ENCODE measurements at places on chromosomes 7 and 10.

GRCh38 chr10:125886914-125887512, 5.9 kb upstream of the DHX32 start:
- no peak overlapping the region for H3K27ac ChIP-seq
- H3K4me3 ChIP-seq: no peak overlapping the region
- peaks cover 3% of the 10 kb centered on the region for H3K4me1 ChIP-seq
- no peak for DNase-seq
- no peaks in the 10 kb centered on the region for H3K27me3 ChIP-seq
- H3K36me3 ChIP-seq: no peaks in the 10 kb centered on the region

- no peaks in the 10 kb centered on the region for H3K27me3 ChIP-seq
- no peaks in the 10 kb centered on the region for H3K36me3 ChIP-seq
- no peak overlapping the region for H3K4me3 ChIP-seq
- no peak for DNase-seq
- H3K4me1 ChIP-seq: no peaks in the 10 kb centered on the region
Measured at GRCh38 chr7:101598422-101598985, 30.6 kb downstream of the MYL10 start.

GRCh38 chr7:26860361-26860760, 4.0 kb downstream of the SKAP2 start:
- no peaks in the 10 kb centered on the region for H3K36me3 ChIP-seq
- no peak for DNase-seq
- H3K4me1 ChIP-seq: peaks cover 31% of the 10 kb centered on the region
- no peak overlapping the region for H3K4me3 ChIP-seq
- H3K27me3 ChIP-seq: no peaks in the 10 kb centered on the region
- H3K27ac ChIP-seq: no peak overlapping the region

DNA sequence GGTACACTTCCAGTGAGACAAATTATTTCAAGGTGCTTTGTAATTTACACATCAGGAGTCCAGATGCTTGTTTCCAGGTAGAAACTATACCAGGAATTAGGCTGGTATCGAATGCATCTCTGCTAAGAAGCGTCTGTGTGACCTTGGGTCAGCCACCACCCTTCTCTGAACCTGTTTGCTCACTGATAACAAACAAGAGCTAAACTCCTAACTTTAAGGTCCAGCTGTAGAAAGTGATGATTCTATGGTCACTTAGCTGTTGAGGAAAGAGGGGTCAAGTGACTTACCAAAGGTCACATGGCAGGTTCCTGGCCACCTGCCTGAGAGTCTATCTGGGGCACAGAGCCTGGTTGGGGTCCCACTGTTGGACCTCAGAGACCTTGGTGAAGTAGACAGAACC, 95.4 kb downstream of the HIF1AN start:
- H3K4me1 ChIP-seq: no peaks in the 10 kb centered on the region
- peaks cover 55% of the 10 kb centered on the region for H3K27me3 ChIP-seq
- no peak for DNase-seq
- H3K4me3 ChIP-seq: no peak overlapping the region

- H3K36me3 ChIP-seq: no peaks in the 10 kb centered on the region
- H3K27me3 ChIP-seq: no peaks in the 10 kb centered on the region
- no peak for DNase-seq
- no peaks in the 10 kb centered on the region for H3K4me1 ChIP-seq
- no peak overlapping the region for H3K4me3 ChIP-seq
Measured at GRCh38 chr10:116403740-116404250, 23.9 kb upstream of the PNLIPRP3 start.

- H3K4me3 ChIP-seq: peak overlapping the region; percentile 88
- DNase-seq: peak; percentile 74
- no peak overlapping the region for H3K27ac ChIP-seq
Measured at GRCh38 chr7:50362712-50363282, 58.3 kb downstream of the IKZF1 start.

DNA sequence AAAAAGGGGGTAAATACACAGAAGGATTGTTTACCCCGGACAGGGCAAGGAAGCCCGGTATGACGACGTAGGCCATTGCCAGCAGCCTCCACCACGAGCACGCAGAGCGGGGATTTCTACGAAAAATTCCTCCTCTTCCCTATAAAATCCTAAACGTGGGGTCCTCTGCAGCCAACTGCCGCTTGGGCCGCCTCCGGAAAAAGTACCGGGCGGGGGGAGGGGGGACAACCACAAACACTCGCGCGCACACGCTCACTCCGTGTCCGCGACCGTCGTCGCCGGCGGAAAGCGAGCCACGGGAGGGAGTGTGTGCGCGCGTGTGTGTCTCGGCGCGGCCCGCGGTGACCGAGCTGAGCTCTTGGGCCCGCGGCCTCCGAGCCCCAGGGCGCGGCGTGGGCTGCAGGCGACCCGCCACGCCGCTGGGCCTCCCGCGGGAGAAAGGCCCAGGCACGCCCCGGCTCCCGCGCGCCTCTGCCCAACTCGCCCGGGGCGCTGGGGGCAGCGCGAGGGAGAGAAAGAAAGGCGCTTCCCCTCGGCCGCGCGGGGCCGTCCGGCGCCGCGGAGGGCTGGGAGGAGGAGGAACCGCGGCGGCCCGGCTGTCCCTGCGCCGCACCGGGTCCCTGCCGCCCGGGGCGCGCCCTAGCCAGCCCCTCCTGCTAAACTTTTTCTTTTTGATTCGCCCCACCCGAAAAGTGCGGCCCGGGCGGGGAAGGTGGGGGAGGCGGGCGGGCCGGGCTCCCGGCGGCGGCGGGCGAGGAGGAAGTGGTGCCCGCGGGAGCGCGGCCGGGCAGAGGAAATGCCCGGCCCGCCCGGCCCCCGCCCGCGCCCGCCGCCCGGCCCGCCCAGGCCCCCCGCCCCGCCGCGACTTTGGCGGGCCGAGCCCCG, 1.5 kb downstream of the CTBP2 start:
- DNase-seq: peak; percentile 72
- peak overlapping the region; percentile 91 for H3K4me3 ChIP-seq
- no peaks in the 10 kb centered on the region for H3K27me3 ChIP-seq

DNA sequence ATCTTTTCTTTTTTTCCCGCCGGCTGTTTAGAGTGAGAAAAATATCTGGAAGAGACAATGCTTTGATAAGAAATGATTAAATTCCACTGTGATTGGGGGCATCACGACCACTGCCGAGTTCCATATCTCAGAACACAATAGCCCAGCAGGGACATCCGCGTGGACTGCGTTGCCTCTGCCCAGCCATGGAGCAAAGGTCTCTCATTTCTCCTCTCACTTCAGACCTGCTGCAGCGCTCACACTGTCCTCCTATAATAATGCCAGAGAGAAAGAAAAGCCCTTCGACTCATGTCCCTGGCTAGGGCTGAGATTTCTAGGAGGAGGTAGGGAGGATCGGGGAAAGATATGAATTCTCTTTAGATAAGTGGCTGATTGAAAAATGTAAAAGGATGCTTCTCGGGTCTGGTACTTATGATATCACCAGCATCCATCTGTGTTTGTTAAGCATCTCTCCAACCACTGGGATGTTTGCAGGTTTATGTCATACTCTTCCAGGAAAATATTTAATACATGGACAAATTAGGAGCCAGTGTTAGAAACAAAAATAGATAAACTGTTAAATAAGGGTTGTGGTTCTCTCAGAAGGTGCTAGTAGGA, 472.9 kb upstream of the AKR1E2 start:
- peaks cover 5% of the 10 kb centered on the region for H3K4me1 ChIP-seq
- H3K36me3 ChIP-seq: no peaks in the 10 kb centered on the region
- DNase-seq: no peak
- no peak overlapping the region for H3K4me3 ChIP-seq
- H3K27ac ChIP-seq: no peak overlapping the region

GRCh38 chr10:94213980-94214379, 148.8 kb downstream of the NOC3L start:
- H3K4me3 ChIP-seq: no peak overlapping the region
- no peak overlapping the region for H3K27ac ChIP-seq
- H3K36me3 ChIP-seq: no peaks in the 10 kb centered on the region
- no peak for DNase-seq
- H3K27me3 ChIP-seq: peaks cover 10% of the 10 kb centered on the region
- no peaks in the 10 kb centered on the region for H3K4me1 ChIP-seq

GRCh38 chr10:110355922-110356627, 51.4 kb upstream of the SMNDC1 start:
- H3K36me3 ChIP-seq: no peaks in the 10 kb centered on the region
- peaks cover 60% of the 10 kb centered on the region for H3K4me1 ChIP-seq
- H3K4me3 ChIP-seq: peak overlapping the region; percentile 85
- peak overlapping the region; percentile 93 for H3K27ac ChIP-seq
- peaks cover 8% of the 10 kb centered on the region for H3K27me3 ChIP-seq
- no peak for DNase-seq

- H3K4me1 ChIP-seq: peaks cover 13% of the 10 kb centered on the region
- H3K36me3 ChIP-seq: no peaks in the 10 kb centered on the region
- no peak for DNase-seq
- H3K27ac ChIP-seq: no peak overlapping the region
- peak overlapping the region; percentile 19 for H3K4me3 ChIP-seq
Measured at GRCh38 chr7:134174795-134175261, 47.7 kb downstream of the LRGUK start.

GRCh38 chr7:475951-476441, 43.6 kb downstream of the PDGFA start:
- no peaks in the 10 kb centered on the region for H3K27me3 ChIP-seq
- H3K4me1 ChIP-seq: no peaks in the 10 kb centered on the region
- H3K4me3 ChIP-seq: no peak overlapping the region
- H3K36me3 ChIP-seq: no peaks in the 10 kb centered on the region

DNA sequence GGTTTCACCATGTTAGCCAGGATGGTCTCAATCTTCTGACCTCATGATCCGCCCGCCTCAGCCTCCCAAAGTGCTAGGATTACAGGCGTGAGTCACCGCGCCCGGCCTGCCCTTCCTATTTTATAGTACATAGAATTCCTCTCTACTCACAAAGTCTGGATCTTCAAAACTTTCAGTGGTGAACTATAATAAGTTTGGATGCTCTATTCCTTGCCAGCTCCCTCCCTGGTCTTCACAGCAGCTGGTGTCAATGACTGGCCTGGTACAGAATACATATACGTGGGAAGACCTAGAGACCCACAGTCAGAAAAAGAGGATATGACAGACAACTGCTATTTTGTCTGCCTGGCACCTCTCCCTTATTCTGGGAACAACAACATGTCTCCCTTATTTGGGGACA, 40.8 kb downstream of the ARHGAP12 start:
- H3K27me3 ChIP-seq: no peaks in the 10 kb centered on the region
- H3K27ac ChIP-seq: no peak overlapping the region
- H3K36me3 ChIP-seq: no peaks in the 10 kb centered on the region
- peaks cover 15% of the 10 kb centered on the region for H3K4me1 ChIP-seq

GRCh38 chr7:1457949-1458682, 1.2 kb downstream of the MICALL2 start:
- no peaks in the 10 kb centered on the region for H3K36me3 ChIP-seq
- H3K4me3 ChIP-seq: no peak overlapping the region
- no peak for DNase-seq
- H3K27ac ChIP-seq: no peak overlapping the region
- H3K4me1 ChIP-seq: peaks cover 13% of the 10 kb centered on the region

GRCh38 chr7:22452142-22452959, 47.6 kb downstream of the STEAP1B start:
- no peaks in the 10 kb centered on the region for H3K4me1 ChIP-seq
- H3K36me3 ChIP-seq: no peaks in the 10 kb centered on the region
- H3K27me3 ChIP-seq: peaks cover 21% of the 10 kb centered on the region
- H3K4me3 ChIP-seq: no peak overlapping the region

GRCh38 chr7:2719007-2719406, 31.0 kb downstream of the AMZ1 start:
- no peak overlapping the region for H3K4me3 ChIP-seq
- peaks cover 16% of the 10 kb centered on the region for H3K27me3 ChIP-seq
- no peak for DNase-seq

- H3K27ac ChIP-seq: no peak overlapping the region
- no peak for DNase-seq
- H3K27me3 ChIP-seq: no peaks in the 10 kb centered on the region
- no peak overlapping the region for H3K4me3 ChIP-seq
Measured at GRCh38 chr7:44220358-44221112, 19.8 kb downstream of the YKT6 start.

- DNase-seq: no peak
- H3K36me3 ChIP-seq: no peaks in the 10 kb centered on the region
- no peak overlapping the region for H3K4me3 ChIP-seq
- no peak overlapping the region for H3K27ac ChIP-seq
- H3K27me3 ChIP-seq: no peaks in the 10 kb centered on the region
Measured at GRCh38 chr10:36393801-36394200, 731.6 kb upstream of the ANKRD30A start.

DNA sequence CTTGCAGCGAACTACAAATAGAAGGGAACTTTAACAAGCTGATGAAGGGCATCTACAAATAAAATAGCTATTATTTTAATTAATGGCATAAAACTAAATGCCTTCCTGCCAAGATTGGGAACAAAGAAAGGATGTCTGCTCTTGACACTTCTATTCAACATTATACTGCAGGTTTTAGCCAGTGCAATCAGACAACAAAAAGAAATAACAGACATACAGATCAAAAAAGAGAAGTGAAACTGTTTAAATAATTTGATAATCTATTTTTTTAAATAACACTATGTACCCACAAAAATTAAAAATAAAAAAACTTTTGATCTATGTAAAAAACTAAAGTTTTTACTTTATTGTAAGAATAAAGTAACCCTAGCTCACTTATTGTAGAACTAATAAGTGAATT, 22.4 kb upstream of the TLL2 start:
- peaks cover 19% of the 10 kb centered on the region for H3K4me1 ChIP-seq
- H3K4me3 ChIP-seq: no peak overlapping the region
- no peaks in the 10 kb centered on the region for H3K27me3 ChIP-seq

GRCh38 chr7:2851497-2851896, 7.4 kb upstream of the GNA12 start:
- no peaks in the 10 kb centered on the region for H3K36me3 ChIP-seq
- peak overlapping the region; percentile 20 for H3K27ac ChIP-seq
- no peak overlapping the region for H3K4me3 ChIP-seq
- no peak for DNase-seq
- H3K4me1 ChIP-seq: peaks cover 3% of the 10 kb centered on the region
- peaks cover 4% of the 10 kb centered on the region for H3K27me3 ChIP-seq

DNA sequence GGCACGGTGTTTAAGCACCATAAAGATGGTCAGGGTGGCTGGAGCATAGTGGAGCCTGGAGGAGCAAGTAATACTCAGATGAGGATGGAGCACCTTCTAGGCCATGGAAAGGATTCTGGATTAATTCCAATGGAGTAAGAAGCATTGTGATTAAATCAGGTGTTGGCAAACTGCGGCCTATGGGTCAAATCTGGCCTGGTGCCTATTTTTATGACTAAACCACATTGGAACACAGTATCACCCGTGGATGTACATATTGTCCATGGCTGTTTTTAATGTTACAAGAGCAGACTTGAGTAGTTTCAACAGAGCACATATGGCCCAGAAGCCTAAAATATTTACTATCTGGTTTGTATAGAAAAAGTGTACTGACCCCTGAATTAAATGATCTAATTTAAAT, 49.9 kb upstream of the TMEM248 start:
- no peaks in the 10 kb centered on the region for H3K36me3 ChIP-seq
- no peaks in the 10 kb centered on the region for H3K27me3 ChIP-seq
- no peaks in the 10 kb centered on the region for H3K4me1 ChIP-seq
- DNase-seq: no peak
